ENCODE measurements at places on chromosomes 13 and 19.
A peak's percentile ranks its signal among the peaks of the same experiment; 100 is the strongest.

GRCh38 chr13:22765547-22765946 is 415.2 kb upstream of the SGCG start:
- no peak for DNase-seq

DNA sequence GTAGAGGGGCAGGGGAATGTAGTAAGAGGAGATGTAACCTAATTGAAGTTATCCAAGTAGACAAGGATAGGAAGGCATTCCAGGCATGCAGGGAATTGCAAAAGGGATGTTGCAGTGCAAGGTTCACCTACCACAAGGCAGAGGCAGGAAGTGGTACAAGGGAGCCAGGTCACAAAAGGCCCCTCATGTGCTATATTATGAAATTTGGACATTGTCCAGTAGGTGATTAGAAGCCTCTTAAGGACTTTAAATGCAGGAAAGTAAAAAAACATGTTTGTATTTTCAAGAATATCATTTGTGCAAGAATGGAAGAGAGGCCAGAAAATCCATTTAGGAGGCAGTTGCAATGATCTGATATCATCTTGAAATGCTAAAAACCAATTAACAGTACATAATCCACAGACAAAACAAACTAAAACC is 111.4 kb downstream of the FRY start:
- DNase-seq, result no peak

DNA sequence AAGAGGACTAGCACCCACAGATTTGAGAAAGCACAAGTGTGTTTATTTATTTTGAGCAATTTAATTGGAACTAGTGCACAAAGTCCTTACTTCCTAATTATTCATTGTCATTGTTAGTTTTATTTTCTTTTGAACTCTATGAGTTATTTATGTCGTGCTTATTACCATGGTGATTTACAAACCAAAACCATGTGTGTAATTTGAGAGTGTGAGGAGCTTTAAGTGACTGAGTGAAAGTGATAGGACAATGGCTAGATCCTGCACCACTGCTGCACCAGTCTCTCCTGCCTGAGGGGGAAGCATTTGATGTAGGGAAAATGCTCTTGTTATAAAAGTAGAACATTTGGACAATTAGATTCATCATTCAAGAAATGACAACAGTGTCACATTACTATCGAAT is 172.3 kb upstream of the KLF12 start:
- DNase-seq, result peak; percentile 38

DNA sequence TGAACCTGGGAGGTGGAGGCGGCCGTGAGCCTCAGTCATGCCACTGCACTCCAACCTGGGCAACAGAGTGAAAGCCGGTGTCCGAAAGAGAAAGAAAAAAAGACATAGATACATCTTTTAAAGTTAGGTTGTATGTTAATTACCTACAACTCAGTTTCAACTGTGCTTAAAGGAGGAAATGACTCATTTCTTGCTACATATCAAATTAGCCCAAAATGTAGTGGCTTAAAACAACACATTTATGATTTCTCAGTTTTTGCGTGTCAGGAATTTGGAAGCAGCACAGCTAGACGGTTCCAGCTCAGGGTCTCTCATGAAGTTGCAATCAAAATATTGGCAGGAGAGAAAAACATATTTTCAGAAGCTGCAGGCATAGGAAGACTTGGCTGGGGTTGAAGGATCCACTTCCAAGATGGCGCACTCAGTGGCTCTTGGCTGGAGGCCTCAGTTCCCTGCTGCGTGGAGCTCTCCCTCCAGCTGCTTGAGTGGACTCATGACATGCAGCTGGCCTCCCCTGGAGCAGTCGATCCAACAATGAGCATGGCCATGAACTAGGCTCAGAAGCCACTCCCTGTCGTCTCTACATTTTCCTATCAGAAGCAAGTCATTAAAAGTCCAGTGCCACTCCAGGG is 7.1 kb downstream of the LDLR start:
- no peak for DNase-seq

DNA sequence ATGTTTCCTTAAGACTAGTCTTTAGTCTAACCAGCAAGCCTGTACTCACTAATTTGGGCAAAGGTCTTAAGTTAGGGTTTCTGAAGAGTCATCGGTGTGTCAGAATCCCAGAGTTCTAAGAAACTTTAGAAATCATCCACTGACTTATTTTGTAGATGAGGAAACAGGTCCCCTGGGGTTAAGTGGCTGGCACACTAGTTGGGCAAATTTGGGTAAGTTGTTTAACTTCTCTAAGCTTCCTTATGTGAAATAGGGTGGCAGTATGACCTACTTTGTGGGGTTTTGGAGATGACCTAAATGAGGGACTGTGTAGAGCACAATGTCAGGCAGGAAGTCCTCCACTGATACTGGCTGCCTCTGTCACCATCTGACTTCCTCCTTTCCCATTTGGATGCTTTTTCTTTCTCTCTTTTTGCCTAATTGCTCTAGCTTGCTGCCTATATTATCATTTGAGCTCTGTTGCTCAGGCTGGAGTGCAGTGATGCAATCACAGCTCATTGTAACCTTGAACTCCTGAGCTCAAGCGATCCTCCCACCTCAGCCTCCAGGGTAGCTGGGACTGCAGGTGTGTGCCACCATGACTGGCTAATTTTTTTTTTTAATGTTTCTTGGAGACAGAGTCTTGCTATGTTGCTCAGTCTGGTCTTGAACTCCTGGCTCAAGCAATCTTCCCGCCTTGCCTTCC is 2.3 kb downstream of the ADGRE3 start:
- no peak for DNase-seq

DNA sequence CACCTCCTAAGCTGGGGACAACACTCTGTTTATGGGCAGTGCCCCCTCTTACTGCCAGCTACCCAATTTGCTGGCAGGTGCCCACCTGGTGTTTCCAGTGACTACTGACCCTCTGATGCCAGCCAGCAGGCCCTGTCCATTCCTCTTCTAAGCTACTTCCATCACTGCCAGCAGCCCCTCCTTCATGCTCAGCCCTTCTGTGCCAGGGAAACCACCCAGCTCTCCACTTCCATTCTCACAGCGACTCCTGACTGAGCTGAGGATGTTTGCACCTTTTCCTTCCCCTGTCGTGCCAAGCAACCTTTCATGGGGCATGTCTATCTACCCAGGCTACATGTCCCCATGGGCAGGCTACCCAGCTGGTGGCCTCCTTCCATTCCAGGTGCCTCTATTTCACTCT is 24.0 kb upstream of the ZNF492 start:
- DNase-seq, result no peak

DNA sequence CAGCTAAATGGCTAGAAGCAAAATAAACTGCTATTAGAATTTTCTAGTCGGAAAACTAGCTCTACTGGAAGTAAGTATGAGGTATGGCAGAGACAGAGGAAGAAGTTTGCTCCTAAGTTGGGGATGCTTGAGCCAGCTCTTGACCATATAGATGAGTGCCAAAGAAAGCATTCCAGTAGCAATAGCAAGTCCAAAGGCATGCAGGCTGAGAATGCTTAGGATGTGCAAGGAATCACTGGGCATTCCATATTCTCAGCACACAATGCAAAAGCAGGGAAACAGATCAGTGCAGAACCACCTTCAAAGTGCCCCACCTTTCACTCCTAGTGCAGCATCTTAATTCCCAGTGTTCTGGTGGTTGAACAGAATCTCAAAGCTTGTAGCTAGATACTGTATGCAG is 32.9 kb downstream of the SERTM1 start:
- no peak for DNase-seq

- DNase-seq, result no peak
Measured at GRCh38 chr19:46998445-46999125, 21.1 kb upstream of the NPAS1 start.

- no peak for DNase-seq
Measured at GRCh38 chr13:113452942-113453901, at the start of gene ADPRHL1. Gene ADPRHL1, minus strand, starts transcription at chr13:113453488. Its CDS starts 51 bp downstream, at chr13:113453437.

- no peak for DNase-seq
Measured at GRCh38 chr13:26525528-26525927, 32.0 kb upstream of the WASF3 start.

DNA sequence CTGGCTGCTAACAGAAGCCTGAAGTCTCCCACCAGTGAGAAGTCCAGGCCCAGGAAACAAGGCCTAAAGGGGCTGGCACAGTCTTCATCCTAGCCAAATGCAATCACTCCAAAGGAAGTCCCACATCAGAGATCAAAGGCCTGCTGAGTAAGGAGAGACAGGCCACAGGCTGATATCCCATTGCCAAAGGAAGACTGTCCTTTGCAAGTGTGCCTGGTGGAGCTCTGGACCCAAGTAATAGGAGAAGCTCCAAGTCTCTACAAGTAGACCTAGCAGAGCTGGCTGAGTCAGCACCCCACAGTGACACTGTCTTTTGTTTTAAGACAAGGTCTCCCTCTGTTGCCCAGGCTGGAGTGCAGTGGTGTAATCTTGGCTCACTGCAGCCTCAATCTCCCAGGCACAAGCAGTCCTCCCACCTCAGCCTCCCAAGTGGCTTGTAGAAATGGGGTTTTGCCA is 4.5 kb downstream of the DBP start:
- no peak for DNase-seq

- no peak for DNase-seq
Measured at GRCh38 chr19:27844261-27844660, 1368.7 kb downstream of the UQCRFS1 start.

DNA sequence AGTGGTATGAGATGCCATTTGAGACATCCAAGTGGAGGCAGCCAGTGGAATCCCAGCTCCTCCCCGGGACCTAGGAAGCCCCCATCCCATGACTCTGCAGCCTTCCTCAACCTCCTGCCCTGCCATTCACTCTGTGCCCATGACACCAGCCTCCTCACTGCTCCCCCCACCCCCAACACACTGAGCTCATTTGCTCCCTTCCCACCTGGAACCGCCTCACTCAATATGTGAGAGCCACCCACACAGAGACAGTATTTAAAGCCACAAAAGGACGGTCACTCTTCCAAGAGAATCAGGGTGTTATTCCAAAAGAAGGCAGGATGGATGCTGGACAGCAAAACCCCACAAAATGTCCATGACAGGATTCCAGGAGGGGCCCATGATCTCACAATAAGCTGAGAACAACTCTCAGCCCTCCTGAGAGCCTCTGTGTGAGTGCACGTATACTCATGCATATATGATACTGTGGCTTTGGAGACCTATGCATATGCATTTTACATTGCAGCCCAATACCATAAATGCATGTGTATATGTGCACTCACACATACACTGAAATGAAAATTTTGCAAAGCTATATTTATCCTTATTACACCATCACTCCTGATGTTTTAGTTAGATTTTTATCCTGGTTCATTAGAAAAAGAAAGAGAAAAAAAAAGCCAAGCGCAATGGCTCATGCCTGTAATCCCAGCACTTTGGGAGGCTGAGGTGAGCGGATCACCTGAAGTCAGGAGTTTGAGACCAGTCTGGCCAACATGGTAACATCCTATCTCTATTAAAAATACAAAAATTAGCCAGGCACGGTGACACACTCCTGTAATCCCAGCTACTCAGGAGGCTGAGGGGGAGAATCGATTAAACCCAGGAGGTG is 10.8 kb upstream of the RANBP3 start:
- no peak for DNase-seq

GRCh38 chr19:5330307-5330720 is 10.3 kb downstream of the PTPRS start:
- no peak for DNase-seq

GRCh38 chr13:40352380-40352778 is 314.1 kb downstream of the FOXO1 start:
- no peak for DNase-seq

DNA sequence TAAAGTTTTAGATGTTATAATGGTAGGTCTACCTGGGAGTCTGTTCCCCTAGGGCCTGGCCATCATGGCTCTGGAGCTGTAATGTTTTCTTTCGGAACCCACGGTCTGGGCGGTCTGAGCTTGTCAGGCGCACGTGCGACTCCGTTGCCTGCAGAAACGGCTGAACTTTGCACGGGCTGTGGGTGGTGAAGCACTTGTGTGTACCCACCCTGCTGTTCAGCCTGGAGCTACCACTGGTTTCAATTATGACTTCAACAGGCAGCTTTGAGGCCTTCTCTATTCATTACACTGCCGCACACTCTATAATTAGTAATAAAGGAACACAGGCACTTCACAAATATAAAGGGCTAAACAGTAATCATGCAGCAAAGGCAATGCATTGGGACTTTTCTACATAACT is 6.0 kb downstream of the PCDH8 start:
- peak; percentile 98 for DNase-seq

- peak; percentile 99 for DNase-seq
Measured at GRCh38 chr13:77345150-77345780, 18.4 kb upstream of the MYCBP2 start.

GRCh38 chr19:18659281-18660050 is 22.6 kb downstream of the KLHL26 start:
- DNase-seq, result no peak

DNA sequence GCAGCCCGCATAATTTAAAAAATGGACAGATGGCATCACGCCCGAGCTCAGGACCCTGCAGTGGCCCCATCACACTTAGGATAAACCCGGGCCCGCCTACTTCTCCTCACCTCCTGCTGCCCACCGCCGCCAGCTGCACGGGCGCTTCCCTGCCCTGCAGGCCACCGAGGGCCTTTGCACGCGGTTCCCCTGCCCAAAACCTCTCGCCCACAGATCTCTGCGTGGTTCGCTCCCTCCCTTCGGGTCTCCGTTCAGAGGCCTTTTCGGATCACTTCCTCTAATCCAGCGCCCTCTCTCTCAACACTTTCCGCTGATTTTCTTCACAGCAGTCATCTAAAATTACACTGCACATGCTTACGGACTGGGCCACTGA is 1.8 kb downstream of the SHISA7 start:
- DNase-seq, result no peak
